ENCODE measurements at places on chromosomes 3 and 15.

DNA sequence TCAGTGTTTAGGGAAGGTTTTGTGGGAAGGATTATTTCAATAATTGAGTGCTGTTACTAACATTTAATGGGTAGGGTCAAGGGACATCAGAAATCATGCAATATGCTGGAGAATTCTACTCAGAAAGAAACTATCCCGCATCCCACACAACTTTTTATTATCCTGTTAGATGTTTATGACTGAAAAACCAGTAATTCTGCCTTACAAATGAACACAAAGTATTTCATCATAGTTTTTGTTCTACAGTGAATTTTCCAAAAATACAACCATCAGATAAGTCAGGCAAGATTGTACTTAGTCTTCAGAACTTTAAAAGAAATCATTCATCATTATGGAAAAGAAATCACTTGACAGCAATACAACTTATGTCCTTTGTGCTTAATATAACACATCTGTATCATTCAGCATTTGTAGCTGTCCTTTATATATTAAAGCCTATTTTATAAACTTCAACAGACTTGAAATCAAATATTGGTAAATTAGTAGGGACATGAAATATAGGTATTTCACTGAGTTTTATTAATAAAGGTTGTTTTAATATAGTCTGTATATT, 61.9 kb downstream of the TRPM7 start:
- no peaks in the 10 kb centered on the region for H3K27me3 ChIP-seq
- H3K4me1 ChIP-seq = no peaks in the 10 kb centered on the region
- H3K4me3 ChIP-seq = no peak overlapping the region
- H3K27ac ChIP-seq = no peak overlapping the region

DNA sequence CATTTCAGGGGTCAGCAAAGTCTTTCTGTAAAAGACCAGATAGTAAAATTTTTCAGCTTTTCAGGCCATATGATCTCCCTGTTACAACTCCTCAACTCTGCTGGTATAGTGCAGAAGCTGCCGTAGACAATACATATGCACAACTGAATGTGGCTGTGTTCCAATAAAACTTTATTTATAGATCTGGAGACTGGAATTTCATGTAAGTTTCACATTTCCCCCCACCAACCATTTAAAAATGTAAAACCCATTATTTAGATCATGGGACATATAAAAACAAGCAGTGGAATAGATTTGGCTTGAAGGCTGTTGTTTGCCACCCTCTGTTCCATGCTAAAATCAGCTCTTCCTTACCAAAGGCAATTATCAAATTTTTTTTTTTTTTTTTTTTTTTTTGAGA, 28.8 kb upstream of the MEX3B start:
- H3K4me1 ChIP-seq = no peaks in the 10 kb centered on the region
- no peak for DNase-seq
- no peaks in the 10 kb centered on the region for H3K36me3 ChIP-seq

GRCh38 chr3:156581033-156581432, 26.1 kb upstream of the SSR3 start:
- no peak overlapping the region for H3K27ac ChIP-seq
- H3K36me3 ChIP-seq = no peaks in the 10 kb centered on the region
- DNase-seq = no peak
- H3K4me1 ChIP-seq = no peaks in the 10 kb centered on the region
- H3K4me3 ChIP-seq = no peak overlapping the region

DNA sequence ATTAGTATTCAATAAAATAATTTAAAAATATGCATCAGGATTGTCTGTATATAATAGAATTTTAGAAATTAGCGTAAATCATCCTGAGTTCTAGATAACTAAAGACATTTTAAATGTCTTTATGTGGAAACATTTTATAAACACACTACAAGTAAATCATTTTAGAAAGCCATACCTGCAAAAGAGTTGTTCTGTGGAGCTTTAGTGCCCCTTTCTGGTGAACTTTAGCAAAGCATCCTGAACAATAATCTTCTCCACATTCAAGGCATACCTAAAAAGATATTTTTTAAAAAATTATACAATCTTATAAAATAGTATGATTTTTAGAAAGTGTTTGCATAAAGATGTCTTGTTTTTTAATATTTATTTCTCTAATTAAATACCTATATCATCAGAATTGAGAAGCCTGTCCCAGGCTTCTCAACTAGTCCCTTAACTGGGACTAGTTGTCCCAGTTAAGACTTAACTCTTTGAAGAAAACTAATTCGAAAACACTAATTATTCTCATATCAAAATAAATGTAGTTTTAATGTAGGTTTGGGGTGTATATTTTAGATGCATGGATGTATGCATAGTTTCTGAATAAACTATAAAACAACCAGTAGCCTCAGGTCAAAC, 29.7 kb downstream of the ZBBX start:
- H3K27ac ChIP-seq = no peak overlapping the region
- DNase-seq = peak; percentile 37
- no peaks in the 10 kb centered on the region for H3K36me3 ChIP-seq
- no peak overlapping the region for H3K4me3 ChIP-seq

- no peaks in the 10 kb centered on the region for H3K27me3 ChIP-seq
- H3K4me1 ChIP-seq = no peaks in the 10 kb centered on the region
- H3K36me3 ChIP-seq = no peaks in the 10 kb centered on the region
- H3K4me3 ChIP-seq = no peak overlapping the region
- peak; percentile 51 for DNase-seq
Observed at GRCh38 chr3:161649900-161650484, 153.4 kb downstream of the OTOL1 start.

GRCh38 chr3:2873986-2874385, 236.2 kb downstream of the IL5RA start:
- H3K27me3 ChIP-seq = no peaks in the 10 kb centered on the region
- no peak for DNase-seq
- H3K4me3 ChIP-seq = no peak overlapping the region
- H3K27ac ChIP-seq = no peak overlapping the region

DNA sequence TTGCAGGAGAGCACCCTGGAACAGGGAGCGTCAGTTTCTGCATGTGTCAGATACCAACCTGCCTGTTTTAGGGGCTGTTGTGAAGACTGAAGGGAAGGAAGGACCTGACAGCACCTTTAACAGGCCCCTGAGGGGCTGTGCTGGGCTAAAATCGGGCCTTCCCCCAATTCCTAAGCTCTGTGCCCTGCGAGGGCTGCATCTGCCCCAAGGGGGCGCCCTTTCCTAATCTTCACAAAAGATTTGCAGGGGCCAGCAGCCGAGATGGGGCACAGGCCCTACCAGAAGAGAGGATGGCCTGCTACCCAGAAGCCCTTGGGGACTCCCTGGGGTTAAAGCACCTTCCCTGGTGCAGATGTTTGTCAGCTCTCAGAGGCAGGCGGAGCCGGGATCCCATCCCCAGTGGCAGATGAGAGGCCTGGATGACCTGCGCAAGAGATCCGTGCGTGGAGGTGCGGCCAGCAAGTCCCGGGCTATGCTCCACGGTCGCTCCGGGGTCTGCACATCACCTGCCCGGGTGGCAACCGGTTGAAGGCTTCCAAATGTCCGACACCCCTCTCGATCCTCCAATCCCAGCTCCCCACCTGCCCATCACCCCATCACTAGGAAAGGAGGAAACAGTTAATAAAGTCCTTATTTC, 53.6 kb downstream of the RHCG start:
- no peaks in the 10 kb centered on the region for H3K36me3 ChIP-seq
- no peaks in the 10 kb centered on the region for H3K4me1 ChIP-seq
- no peak overlapping the region for H3K4me3 ChIP-seq
- DNase-seq = peak; percentile 76
- H3K27me3 ChIP-seq = no peaks in the 10 kb centered on the region
